SW 1271 (cell line): ENCODE measurements at places on chromosomes 12 and 14.

GRCh38 chr14:21258005-21258888, 11.0 kb downstream of the HNRNPC start:
- DNase-seq: no peak

GRCh38 chr14:22660654-22661053, 16.5 kb upstream of the OR6J1 start:
- no peak for DNase-seq

DNA sequence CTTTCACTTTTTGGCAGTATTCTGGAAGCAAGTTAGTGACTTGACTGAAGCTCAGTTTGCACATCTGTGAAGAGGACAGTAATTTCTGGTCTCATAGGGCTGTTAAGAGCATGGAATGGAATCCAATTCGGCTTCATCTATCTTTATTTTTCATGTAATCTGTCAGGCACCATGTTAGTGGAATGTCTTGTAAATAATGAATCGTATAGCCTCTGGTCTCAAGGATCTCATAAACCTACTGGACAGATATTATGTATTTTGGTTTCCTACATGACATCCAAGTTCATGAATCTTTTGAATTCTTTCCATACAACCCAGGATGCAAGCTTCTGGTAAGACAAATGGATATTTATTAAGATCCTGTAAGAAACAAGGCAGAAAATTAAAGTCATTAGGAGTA, 24.0 kb downstream of the TMTC2 start:
- DNase-seq: no peak

- DNase-seq: no peak
Measured at GRCh38 chr14:69493791-69494190, 9.3 kb downstream of the PLEKHD1 start.

DNA sequence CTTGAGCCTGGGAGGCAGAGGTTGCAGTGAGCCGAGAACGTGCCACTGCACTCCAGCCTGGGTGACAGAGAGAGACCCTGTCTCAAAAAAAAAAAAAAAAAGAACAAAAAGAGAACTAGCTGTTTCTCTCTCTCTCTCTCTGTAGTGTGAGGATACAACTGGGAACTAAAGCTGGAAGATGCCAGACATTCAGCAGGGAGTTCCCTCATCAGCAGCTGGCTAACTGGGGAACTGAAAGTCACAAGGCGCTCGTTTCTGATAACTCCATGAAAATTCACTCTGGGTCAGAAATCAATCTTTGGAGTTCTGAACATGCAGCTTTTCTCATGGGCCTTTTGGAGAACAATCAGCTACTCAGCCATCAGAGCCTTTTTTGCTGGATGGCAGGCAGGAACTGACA, 43.5 kb upstream of the MAP1LC3B2 start:
- no peak for DNase-seq

DNA sequence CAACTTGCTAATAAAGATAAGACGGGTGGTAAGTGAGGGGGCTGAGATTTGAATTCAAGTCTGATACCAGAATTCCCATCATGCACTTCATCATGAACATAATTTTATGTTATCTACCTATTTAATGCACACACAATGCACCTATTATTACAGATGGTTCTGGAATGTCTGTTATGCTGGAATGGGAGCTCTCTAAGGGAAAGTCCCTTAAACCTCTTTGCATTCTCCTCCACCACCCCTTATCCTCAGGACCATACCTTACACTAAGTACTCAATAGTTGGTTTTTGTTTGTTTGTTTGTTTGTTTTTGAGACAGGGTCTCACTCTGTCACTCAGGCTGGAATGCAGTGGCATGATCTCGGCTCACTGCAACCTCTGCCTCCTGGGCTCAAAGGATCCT, 7.0 kb upstream of the MSI1 start:
- no peak for DNase-seq

DNA sequence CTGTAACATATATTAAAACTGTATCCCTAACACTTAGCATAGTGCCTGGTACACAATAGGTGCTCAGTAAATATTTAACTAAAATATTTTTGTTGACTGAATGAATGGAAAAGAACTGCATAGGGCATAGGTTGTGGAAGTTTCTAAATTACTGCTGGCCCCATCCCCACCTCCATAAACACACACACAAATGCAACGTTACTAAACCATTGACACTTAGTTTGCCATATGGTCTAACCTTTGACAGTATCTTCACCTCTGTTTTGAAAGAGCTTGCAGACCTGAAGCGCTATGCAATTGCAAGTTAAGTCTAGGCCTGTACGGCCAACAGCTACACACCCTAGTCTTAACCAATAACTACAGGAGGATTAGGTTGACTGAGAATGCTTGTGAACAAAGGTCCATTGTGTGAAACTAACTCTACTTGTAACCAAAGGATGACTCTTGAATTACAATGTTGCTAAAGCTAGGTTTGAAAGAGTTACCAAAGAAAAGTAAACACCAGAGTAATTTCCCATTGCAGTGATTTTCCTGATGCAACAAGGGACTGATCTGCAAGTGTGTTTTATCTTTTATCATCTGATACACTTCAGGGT, 924 bp upstream of the MANSC1 start:
- no peak for DNase-seq

DNA sequence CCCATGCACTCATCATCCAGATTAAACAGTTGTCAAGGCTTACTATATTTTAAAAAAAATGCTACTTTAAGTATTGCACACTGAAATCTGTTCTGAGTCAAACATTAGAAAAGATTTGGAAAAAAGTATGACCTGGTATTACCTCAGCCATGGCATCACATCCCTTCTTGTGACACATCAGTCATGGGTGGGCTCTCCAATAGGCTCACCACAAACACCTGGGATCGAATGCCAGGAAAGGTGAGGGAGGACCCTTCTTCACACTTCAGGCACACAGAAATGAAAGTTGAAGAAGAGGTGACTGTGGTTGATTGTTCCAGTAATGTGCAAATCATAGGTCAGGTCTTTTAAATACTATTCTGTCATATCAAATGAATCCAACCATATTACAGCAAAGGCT, 36.6 kb upstream of the GZMB start:
- no peak for DNase-seq

GRCh38 chr12:121634836-121635235, 8.5 kb downstream of the ORAI1 start:
- no peak for DNase-seq
